Fibroblast of gingiva (primary cell): ENCODE measurements at places on chromosomes 13 and 19.

- DNase-seq, result no peak
Measured at GRCh38 chr13:112259511-112259910, 116.6 kb upstream of the SPACA7 start.

GRCh38 chr19:6126335-6126974 is 9.0 kb upstream of the ACSBG2 start:
- DNase-seq, result peak; percentile 70

- no peak for DNase-seq
Measured at GRCh38 chr13:32140109-32140508, 108.5 kb downstream of the FRY start.

- no peak for DNase-seq
Measured at GRCh38 chr19:5244351-5244750, 96.3 kb downstream of the PTPRS start.

DNA sequence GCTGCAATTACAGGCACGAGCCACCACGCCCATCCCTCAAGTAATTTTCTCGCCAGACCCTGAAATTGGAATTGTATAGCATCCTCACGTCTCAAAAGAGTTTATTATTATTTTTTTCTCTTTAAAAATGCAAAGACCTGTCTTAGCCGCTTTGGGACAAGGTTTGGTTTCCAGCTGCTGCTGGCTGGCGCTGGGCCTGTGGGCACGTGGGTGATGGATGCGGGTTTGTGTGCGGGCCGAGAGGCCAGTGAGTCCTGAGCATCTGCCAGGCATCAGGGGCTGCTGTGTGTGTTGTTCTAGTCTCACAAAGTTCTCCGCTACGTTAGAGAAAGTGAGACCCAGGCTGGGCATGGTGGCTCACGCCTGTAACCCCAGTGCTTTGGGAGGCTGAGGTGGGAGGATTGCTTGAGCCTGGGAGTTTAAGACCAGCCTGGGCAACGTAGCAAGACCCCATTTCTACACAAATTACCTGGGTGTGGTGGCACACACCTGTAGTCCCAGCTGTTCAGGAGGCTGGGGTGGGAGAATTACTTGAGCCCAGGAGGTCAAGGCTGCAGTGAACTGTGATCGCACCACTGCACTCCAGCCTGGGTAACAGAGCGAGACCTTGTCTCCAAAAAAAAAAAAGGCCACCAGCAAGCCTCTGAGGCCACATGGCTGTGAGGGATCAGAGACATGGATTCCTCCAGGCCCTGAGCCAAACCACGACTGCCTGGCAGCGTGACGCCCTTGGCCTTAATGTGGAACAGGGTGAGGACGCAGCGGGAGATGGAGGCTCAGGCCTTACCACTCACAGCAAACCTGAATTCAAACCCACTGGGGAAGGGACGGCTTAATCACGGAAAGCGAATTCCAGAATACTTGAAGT is 4.7 kb upstream of the TMPRSS9 start:
- peak; percentile 71 for DNase-seq

DNA sequence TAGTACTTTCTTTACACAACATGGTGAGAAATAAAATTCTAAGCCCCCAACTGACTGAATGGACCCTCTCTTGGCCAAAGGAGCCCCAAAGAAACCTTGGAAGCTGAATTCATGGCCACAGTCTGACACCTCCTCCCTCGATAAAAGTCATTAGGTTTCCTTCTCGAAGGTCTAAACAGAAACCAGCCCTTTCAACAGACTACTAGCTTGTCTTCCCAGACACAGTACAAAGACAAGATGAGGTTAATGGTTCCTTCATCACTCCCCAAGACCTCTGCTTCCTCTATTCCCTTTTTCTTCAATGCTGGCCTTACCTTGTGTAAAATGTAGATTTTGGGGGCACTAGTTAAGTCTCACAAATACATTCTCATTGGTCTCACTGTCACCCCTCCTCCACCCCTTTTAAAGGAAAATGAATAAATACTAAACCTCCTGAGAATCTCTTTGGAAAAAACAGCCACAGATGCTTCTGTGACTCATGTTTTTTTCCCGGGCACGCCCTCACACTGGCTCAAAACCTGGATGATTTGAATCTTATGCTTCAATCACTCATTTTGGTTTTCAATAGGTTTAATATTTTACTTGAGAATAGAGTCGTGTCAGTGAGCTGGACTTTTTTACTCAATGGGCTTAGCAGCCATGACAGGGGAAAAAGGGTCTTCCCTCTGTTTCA is 65.8 kb upstream of the MED4 start:
- no peak for DNase-seq

DNA sequence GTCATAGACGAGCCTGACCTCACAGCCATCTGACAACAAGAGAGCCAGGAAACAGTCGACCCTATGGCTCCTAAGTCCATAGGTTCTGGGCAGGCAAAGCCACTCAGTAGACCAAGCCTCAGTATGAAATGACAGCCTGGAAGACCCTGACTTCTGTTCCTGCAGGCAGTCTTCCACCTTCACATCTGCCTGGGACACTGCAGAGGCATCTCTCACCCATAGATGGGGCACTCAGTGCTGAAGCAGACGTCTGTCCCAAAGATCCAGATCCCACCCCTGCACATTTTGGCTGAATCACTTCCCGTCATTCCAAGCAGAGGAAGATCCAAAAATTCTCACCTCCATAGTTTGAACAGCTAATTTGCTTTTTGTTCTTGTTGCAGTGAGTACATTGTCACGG is 139.3 kb upstream of the ZNF507 start:
- DNase-seq, result no peak

DNA sequence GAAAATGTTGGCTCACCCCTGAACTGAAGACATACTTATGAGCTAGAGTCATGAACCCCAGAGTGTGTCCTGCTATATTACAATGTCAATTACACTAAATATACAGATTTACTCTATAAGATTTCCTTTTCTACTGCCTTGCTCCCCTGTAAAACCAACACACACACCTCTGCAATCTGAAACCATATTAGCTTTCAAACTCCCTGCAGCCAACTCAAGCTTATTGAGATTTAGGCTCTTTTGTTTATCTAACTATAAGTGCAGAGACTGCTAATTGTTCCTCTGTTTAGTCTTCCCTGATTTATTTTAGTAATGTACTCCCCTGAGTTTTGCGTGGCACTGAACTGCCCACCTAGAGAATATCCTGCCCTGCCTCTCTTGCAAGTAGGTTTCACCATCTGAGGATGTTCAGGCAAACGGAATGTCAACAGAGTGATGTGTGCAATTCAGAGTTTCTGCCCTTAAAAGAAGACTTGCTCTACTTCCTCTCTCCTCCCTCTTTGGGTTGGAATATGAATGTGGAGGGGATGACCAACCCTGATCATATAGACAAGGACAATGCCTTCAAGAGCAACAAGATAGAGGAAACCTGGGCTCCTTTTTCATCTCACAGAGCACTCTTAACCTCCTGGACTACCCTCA is 22.3 kb downstream of the FAM216B start:
- peak; percentile 45 for DNase-seq

DNA sequence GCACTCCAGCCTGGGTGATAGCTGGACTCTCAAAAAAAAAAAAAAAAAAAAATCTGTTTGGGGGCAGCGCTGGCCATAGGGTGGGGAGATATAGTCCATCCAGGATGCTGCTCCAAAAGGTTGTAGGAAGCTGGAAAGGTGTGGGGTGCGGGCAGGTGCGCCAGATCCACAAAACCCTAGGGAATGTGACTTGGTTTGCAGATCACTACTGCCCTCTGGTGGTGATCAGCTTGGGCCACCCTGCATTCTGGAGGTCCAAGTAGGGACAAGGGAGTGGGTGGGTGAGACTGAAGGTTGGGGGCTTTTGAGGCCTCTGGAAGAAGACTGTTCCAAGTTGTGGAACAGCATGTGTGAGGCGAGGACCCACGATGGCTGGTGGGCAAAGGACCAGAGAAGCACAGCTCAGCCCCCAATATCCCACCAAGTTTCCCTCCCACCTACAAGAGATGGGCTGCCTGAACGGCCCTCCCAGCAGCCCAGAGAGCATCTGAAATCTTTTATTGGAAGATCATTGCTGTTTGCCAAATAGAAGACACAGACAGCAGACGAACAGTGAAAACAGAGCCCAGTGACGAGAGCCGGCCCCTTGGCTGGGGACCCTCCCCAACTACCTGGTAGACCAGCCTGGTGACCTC is 10.4 kb upstream of the TYK2 start:
- DNase-seq, result peak; percentile 50

GRCh38 chr13:98300956-98301641 is 124.0 kb upstream of the RNF113B start:
- DNase-seq, result peak; percentile 45

GRCh38 chr19:42397263-42398166 is 7.4 kb upstream of the CNFN start:
- DNase-seq, result no peak

GRCh38 chr13:79645569-79645968 is 164.6 kb downstream of the NDFIP2 start:
- DNase-seq, result no peak

DNA sequence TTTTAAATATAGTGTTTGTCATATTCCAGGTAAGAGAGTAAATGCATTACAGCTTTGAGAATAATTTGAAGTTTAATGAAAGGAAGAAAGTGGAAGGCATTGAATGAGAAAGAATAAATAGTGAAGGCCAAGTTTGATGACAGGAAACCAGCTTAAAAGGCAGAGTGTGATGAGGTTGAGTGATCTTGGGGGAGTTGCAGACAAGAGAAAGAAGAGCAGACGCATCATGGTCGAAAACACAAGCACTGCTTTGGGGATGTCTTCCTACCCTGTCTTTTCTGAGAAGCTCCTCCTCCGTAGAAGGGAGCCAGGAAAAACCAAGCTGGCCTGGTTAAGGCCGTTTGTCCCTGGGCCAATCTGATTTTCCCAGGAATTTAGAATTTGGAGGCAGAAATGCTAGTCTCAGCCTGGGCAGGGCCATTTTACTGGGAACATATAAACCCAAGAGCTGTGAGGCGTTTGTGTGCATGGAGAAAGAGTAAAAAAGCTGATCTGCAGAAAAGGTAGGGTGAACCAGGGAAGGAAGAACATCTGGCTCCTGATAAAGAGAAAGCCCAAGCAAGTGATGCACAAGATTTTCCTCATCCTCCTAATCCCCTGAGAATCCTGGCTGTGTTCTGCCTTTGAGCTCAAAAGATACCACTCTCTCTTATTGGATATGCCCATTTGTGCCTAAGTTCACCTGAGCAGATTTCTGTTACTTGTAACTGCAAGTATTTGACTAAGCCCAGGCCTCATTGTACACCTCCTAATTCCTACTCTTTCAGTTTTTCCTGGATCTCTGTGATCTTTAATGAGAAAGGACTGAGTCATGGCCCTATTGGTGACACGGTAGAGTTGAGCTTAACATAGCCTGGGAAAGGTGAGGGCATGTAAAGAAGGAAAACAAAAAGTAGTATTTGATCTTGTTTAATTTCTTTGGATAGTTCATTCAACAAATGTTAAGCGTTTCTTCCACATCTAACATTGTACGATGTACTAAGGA is 80.0 kb downstream of the WDFY2 start:
- no peak for DNase-seq

GRCh38 chr13:44904967-44905366 is 84.3 kb downstream of the NUFIP1 start:
- peak; percentile 99 for DNase-seq

- DNase-seq, result peak; percentile 79
Measured at GRCh38 chr19:14073261-14073924, 807 bp downstream of the MISP3 start.

GRCh38 chr13:33202644-33203169 is 82.8 kb downstream of the STARD13 start:
- DNase-seq, result no peak

- peak; percentile 83 for DNase-seq
Measured at GRCh38 chr19:14405758-14406644, 13.1 kb downstream of the DDX39A start.

GRCh38 chr19:48999481-49000325 is 6.0 kb downstream of the RUVBL2 start:
- peak; percentile 55 for DNase-seq

DNA sequence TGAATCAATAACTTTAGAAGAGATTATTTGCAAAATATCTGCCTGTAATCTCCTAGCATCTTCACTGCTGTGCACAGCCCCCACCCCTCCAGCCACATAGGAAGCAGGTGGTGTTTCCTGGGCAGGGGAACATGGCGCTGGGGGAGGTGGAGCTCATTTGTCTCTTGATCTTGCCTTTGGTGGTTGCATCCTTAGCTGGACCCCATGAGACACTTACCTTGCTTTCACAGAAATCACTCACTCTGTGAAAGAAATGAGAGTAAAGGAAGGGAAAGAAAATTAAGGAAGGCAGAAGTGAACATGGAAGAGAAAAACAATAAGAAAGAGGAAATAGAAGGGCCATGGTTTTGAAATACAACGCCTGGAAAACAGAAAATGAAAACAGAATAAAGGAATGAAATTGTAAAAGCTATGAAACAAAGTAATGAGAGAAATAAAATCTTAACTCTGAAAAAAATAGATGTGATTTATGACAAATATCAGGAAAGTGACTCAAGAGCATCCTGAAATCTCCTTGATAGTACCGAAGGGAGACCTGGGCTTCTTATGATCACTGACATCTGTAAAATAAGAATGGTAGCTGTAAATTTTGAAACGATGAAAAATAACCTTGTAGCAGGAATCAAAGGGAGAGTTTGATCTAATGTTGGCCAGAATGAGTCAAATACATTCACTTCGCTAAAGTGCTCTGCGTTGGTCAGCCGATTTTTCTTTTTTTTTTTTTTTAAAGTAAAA is 17.2 kb upstream of the RNASEH2B start:
- no peak for DNase-seq
